Brain (organoid and tissue), 16 donors: ENCODE measurements at places on chromosomes 16 and 17. TPM values are rescaled to one million over a fixed set of nuclear protein-coding genes. Genes with fewer than 3 reads are reported as not detected.

DNA sequence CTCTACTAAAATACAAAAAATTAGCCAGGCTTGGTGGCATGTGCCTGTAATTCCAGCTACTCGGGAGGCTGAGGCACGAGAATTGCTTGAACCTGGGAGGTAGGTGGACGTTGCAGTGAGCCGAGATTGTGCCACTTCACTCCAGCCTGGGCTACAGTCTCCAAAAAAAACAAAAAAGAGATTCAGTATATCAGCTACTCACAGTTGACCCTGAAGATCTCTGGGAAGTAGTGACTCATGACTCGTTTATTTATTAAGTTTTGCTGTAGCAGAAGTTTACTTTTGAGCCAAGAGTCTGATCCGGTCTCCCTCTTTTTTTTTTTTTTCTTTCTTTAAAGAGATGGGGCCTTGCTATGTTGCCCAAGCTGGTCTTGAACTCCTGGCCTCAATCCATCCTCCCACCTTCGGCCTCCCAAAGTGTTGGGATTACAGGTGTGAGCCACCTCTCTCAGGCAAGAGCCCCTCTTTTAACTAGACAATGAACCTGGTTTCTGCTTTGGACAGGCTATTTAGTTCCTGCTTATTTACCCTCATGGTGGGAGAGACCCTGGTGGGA lies 4.4 kb downstream of the MVP start:
- DNase-seq, result no peak

GRCh38 chr16:48123104-48123788 lies 32.5 kb downstream of the ABCC12 start:
- no peak for DNase-seq

Gene PRDM7
- polyA plus RNA-seq, result not detected

- DNase-seq, result no peak
Observed at GRCh38 chr16:75354170-75354569, 79.1 kb downstream of the CFDP1 start.

Gene RAB40B
- polyA plus RNA-seq, result 31.1 TPM

GRCh38 chr17:36691606-36692005 lies 90.2 kb downstream of the MRM1 start:
- DNase-seq, result peak; percentile 25

DNA sequence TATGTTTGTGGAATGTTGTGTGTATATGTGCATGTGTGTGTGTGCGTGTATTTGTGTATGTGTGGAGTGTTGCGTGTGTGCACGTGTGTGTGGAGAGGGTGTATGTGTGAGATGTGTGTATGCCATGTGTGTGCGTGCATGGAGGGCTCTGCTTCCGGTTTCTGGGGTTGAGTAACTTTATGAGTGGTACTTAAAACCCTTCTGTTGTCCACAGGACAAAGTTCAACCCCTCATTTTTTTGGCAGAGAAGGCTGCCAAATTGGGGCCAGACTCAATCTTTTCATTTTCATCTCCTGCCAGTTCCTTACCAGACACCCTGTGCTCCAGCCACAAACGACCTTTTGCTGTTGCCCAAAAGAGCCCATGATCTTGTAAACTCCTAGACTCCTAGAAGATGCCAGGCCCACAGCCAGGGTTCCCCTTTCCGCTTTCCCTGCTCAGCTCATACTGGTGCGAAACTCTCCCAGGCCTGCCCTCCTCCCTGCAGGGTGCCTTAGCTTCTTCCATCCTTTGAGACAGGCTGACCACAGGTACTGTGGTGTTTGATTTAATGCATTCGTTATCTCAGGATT lies 100.2 kb downstream of the CMIP start:
- no peak for DNase-seq

DNA sequence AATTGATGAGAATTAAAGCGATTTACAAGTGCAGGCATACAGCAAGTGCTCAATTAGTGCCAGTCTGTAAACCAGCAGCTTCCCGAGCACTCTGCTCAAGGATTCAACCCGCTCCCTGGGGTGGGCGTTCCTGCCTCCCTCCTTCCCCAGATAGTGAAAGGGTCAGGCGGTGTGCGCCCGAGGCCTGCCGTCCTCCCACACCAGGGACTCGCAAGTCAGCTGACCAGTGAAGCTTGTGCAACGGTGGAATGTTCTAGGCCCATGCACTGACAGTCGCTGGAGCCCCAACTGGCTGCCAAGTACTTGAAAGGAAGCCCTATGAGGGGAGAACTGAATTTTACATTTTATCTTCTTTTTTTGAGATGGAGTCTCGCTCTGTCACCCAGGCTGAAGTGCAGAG lies 53.5 kb upstream of the PABPN1L start:
- DNase-seq, result no peak

- no peak for DNase-seq
Observed at GRCh38 chr17:49582789-49583188, 7.1 kb downstream of the NXPH3 start.

DNA sequence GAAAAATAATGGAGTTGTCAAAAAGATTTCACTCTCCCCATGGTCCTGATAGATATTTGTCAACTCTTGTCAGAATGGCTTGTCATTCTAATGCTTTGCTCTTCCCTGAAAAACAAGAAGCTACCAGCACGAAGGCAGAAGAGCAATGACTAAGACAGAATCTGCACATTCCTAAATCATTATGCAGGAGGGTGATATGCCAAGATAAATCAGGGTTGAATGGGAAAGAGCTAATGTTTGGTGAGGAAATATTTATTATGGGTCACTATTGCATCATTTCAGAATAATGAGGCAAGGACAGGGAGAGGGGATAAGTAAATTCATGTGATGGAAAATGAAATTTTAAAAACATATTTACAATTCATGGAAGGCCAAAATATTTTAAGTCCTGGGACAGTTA lies 297.5 kb upstream of the XYLT1 start:
- DNase-seq, result no peak

DNA sequence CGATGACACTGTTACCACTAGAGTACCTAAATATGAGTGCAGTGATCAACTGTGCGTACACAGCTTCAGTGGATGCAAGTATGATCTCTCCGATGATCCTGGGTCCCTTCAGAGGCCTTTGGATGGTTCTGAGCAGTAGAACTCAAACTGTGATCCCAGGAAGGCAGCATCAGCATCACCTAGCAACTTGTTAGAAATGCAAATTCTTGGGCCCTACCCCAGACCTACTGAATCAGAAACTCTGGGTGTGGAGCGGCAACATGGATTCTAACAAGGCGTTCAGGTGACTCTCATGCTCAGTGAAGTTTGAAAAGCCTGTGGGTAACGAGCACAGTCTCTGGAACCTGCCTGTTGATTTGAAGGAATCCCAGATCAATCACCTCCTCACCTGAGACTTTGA lies 25.4 kb downstream of the TOX3 start:
- no peak for DNase-seq

- no peak for DNase-seq
Observed at GRCh38 chr16:30785126-30786106, 1.6 kb downstream of the ZNF629 start.

DNA sequence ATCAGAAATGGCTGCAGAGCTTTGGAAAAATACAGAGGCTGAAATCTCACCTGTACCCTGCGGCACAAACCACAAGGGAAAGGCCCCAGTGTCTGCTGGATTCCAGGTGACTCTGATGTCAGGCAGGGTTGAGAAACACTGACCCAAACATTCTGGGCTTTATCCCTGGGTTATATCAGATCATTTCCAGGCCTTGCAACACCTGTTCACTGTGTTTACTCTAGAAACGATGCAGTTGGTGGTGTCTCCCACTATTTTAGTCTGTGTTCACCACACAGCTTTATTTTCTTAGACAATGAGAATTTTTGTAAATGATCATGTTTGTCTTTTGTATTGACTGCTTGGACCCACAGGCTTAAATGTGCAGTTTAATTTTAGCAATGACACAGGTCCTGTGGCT lies 151.5 kb upstream of the SDK2 start:
- DNase-seq, result no peak

Gene LGALS9
- polyA plus RNA-seq, result 17.5 TPM

DNA sequence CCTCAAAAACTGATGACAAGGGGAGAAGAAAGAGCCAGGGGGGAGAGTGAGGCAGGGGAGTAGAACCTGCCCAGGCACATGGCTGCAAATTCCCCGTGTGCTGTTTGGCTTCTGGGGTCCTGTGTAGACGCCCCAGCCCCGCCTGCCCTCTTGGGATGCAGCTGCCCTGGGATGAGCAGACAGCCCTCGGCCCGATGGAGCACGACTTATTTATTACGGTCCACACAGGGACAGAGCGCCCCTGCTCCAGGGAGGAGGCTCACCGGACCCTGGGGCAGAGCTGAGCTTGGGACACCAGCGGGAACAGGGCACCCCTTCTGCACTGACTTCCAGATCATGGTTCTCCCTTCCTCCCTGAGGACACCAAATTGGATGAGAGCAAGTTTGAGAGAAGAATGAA lies 9.1 kb downstream of the LDHD start:
- DNase-seq, result no peak

- peak; percentile 91 for DNase-seq
Observed at GRCh38 chr17:35119370-35120165, at the start of gene RAD51D. RAD51D (minus strand) TSS chr17:35119860; CDS start chr17:35119613, 247 bp downstream.

Gene HSD17B1
- polyA plus RNA-seq, result 0.97 TPM

DNA sequence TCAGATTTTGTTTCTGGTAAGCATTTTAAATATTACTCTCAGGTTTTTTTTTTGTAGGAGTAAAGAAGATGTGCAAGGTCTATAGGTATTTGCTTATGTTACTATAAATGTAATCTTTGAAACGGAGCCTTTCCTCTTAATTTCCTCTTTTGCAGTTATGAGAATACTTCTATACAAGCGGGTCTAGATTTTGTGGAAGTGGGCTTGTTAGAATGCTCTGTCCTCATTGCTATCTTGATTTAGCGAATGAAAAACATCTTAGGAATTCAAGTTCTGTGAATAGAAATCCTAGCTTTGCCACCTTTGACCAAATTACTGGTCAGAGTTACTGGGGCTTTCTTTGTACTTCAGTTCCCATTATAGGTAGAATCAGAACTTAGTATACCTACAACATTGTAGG lies 80.3 kb downstream of the EFCAB13 start:
- no peak for DNase-seq

- DNase-seq, result no peak
Observed at GRCh38 chr16:84768061-84768807, 51.6 kb upstream of the CRISPLD2 start.

DNA sequence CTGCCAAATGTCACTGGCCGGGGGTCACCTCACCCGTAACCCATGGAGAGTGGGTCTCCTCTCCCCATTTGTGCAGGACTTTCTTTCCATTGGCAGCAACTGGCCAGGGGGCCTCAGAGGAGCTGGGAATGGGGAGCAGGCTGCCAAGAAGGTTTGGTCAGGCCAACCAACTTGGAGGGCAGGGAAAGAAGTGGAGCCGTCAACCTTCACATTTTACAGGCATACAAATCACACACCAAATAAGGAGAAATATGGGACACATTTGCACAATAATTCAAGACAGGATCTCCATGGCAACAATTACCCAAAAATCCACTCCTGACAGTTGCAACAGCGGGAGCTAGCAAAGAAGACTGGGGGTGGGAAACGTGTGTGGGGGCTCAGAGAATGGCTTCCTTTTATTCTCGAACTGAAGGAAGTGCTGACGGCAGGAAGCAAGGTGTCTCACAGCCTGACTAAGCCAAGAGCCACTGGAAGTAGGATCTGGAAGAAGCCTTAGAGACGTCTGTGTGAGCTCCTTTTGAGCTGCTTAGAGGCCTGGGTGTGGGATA lies 20.9 kb downstream of the RPRML start:
- DNase-seq, result peak; percentile 76

- DNase-seq, result no peak
Observed at GRCh38 chr17:71440513-71440912, 680.3 kb upstream of the SOX9 start.

DNA sequence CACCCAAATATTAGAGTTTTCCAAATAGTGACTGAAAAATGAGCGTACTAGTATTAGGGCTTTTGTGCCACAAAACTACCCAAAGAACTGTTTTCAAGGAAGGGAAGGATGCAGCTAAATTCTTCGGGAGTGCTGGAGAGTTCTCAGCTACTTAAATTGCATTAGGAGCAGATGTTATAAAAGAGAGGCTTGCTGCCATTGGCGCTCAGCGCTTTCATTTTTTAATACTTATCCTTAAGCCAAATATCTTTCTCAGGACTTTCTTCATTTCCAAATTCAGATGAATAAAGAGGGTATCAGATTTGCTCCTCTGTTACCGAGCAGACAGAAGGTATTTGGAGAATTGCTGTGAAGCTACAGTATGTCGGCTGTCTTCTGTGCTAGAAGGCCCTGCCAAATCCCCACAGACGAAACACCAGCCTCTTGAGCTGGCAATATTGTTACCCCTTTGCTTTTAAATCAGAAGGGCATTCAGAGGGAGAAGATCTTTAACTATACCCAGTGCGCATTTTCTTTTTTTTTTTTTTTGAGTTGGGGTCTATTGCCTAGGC lies 47.2 kb upstream of the CLEC18A start:
- peak; percentile 85 for DNase-seq

DNA sequence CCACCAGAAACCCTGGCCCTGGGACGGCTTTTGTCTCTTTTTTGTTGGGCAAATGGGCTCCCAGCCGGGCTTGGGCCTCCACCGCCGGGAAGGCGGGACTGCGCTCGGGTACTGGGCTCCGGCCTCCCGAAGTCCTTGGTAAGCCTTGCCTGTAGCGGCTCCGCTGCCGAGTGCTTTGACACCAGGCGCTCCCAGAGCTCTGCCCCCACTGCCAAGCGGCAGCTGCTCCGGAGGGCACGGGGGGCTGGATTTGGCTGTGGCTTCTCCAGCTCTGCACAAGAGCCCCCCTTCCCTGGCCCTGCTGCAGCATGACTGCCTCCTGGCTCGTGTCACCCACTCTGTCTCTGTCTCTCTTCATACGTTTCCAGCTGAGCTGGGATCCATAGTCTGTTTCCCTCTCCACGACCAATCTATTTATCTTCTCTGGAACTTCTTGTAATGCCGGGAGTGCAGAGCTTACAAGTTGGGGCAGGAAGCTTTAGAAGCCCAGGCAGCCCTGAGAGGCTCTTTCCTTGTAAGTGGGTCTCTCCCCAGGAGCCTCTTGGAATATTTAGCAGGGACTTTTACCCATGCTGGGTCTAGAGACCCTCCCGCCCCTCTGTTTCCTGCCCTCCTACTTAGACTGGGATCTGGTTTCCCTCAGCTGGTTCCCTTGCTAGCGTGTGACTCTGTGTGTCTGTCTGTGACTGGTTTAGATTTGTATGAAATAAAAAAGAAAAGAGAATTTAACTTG lies 246.9 kb upstream of the GSE1 start:
- DNase-seq, result peak; percentile 85

Gene ARHGAP44
- polyA plus RNA-seq, result 22.6 TPM

DNA sequence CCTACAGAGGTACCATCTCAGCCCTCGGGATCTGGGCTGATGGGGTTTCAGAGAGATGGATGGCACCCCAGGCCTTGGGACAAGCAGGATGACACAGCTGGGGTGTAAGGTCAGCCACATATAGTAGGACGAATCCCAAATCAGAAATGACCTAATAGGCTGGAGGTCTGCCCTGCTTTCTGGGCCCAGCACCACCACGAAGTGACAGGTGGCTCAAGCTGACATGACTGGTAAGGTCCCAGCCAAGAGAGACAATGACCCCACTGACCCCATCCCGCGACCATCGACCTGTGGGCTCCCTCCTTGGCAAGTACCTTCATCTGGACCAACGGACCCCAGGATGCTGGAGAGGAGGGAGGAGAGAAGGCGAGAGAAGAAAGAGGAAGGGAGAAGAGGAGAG lies 15.6 kb downstream of the CAMKK1 start:
- no peak for DNase-seq

DNA sequence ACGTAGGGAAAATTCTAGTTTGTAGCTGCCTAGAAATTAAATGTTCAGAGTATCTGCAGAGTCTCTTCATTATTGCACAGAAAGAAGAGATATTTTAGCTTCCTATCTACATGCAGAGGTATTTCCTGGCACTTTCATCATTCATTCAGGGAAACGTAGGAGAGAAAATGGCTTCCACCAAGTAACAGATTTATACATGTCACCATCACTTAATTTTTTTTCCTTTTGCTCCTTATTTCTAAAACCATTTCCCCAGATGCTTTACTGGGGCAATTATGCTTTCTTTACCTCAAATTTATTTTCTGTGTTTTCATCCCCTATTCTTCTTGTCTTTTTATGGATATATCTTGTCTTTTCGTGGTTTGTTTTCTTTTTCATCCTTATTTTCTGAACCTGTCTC lies 18.5 kb downstream of the ATP6V0A1 start:
- no peak for DNase-seq
